Foreskin melanocyte (primary cell): ENCODE measurements at places on chromosomes 1 and 21.

DNA sequence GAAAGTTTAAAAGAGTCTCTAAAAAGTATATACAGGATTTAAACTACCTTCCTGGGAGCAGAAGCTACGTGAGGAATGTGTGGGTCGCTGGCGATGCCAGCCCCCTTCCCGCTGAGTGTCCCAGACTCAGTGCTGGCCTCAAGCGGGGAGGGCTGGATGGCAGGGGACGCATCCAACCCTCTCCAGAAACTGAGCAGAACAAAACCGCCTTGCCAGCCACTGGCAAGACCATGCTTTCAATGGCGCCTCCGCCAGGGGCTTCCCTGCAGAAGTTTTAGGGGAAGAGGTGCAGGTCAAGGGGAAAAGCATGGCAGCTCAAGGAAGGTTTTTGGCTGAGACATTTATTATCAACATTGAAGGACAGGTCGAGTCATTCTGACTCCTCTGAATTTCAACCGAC, 26.1 kb downstream of the NADK start:
- DNase-seq = no peak

- DNase-seq = no peak
Measured at GRCh38 chr1:24895511-24895910, 34.6 kb downstream of the RUNX3 start.

DNA sequence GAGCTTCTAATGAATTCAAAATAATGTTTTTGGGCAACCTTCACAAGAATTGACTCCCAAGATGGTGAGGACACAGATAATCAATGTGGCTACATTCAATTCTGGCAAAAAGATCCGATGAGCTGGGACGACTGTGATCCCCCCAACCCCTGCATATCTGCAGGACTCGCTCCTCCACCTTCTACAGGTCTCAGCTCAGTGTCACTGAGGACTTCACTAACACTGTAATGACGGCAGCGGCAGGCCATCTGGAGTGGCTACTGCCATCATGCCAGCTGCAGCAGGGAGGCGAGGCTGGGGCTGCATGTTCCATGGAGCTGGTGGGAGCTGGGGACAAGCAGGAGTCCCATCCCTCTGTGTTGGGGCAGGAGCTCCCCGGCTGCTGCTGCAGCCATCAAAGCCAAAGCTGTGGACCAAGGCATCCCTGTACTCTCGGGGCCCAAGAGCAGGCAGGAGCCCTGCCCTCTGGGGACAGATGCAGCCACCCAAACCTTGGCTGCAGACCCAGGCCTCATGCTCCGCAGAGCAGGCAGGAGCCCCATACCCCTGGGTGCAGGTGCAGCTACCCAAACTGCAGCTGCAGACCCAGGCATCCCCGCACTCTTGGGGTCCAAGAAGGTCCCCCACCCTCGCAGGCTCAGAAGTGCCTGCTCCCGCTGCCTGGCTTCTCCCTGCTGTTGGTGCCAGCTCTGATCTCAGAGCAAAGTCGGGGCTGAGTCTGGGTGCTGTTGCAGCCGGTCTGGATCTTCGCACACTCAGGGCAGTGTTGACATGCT, 12.2 kb upstream of the DHRS3 start:
- DNase-seq = no peak

- DNase-seq = peak; percentile 30
Measured at GRCh38 chr1:87334351-87335174, 5.9 kb downstream of the LMO4 start.

- DNase-seq = no peak
Measured at GRCh38 chr21:37447288-37447936, 80.8 kb downstream of the DYRK1A start.

GRCh38 chr1:202274611-202275010, 67.1 kb downstream of the UBE2T start:
- DNase-seq = no peak

GRCh38 chr1:14980621-14981218, 172.8 kb upstream of the TMEM51 start:
- peak; percentile 50 for DNase-seq

DNA sequence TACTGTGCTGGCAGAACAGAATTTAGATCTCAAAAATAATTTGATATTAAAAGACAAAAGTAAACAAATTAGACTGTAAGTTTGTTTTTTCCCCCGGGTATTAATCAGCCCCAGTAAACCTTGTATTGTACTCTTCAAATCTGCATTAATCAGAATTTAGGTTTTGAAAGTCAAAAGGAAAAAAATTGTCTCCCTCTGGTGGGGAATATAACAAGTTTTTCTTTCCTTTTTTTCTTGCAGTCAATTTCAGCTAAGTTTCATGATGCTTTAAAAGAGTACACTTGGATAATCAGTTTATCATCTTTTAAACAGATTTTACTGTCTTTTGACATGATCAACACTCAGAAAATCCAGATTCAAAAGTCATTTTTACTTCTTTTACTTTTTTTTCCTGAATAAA, 134.5 kb upstream of the PKN2 start:
- DNase-seq = peak; percentile 18

DNA sequence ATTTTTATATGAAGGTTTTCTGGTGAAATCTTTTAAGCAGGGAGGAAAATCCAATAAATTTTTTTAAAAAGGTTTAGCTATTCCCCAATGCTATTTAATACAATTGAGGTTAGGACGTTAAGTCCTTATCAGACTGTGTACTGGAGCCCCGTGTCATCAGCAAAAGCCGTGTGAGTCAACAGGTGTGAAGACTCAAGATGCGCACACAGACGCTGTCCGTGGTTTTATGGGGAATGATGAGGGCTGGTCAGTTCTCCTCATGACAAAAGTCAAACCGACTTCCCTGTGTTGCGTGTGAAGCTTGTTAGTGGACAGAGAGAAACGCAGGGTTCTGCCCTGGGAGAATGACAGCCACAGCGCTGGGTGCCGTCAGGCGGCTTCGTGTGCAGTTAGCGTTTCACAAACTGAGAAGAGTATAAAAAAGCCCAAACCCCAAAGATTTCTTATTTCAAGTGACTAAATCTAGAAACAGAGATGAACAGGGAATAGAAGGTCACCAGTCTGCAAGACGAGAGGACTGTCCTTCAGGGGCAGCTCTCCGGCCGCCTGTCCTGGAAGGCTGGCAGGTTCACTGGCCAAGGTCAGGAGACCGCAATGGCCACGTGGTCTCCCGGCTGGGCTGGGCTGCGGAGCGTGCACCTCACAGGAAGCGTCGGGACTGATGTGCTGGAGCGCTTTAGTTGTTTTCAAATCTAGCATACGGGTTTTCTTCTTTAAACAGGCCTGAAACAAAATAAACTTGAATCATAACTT, 22.4 kb downstream of the PTTG1IP start:
- DNase-seq = no peak

- DNase-seq = no peak
Measured at GRCh38 chr1:83673312-83673711, 325.6 kb downstream of the TTLL7 start.

GRCh38 chr1:37159102-37159501, 124.8 kb upstream of the GRIK3 start:
- no peak for DNase-seq

GRCh38 chr1:242449661-242450060, 74.8 kb downstream of the PLD5 start:
- DNase-seq = no peak

GRCh38 chr1:201631037-201631436, 92.1 kb downstream of the NAV1 start:
- DNase-seq = no peak

DNA sequence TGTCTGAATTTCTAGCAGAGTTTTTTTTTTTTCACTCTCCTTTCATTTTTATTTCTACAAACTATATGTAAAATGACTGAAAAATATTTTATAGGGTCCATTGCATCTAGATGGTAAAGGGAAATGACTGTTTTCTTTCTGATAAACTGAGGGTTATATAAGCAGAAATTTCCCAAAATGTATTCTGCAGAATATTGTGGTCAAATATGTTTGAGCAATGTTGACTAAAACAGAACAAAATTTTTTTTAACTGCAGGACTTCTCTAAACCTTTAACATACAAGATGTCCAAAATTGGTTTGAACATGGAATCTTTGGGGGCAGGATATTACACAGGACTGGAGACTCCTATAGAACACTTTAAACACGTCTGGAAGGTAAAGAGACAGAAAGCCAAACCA, 190.5 kb downstream of the TOMM20 start:
- no peak for DNase-seq

DNA sequence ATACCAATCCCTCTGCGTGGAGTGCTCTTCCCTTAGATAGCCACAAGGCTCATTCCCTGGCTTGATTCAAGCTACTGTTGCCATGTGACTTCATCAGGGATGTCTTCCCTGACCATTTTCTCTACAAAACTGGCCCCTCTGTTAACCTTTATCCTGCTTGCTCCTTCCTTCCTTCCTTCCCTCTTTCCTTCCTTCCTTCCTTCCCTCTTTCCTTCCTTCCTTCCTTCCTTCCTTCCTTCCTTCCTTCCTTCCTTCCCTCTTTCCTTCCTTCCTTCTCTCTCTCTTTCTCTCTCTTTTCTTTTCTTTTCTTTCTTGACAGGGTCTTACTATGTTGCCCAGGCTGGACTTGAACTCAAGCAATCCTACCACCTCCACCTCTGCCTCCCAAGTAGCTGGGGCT, 6.2 kb upstream of the RYR2 start:
- no peak for DNase-seq

- DNase-seq = no peak
Measured at GRCh38 chr21:36828891-36829515, 130.1 kb downstream of the SIM2 start.

GRCh38 chr1:169130683-169131082, 24.2 kb downstream of the ATP1B1 start:
- DNase-seq = no peak

DNA sequence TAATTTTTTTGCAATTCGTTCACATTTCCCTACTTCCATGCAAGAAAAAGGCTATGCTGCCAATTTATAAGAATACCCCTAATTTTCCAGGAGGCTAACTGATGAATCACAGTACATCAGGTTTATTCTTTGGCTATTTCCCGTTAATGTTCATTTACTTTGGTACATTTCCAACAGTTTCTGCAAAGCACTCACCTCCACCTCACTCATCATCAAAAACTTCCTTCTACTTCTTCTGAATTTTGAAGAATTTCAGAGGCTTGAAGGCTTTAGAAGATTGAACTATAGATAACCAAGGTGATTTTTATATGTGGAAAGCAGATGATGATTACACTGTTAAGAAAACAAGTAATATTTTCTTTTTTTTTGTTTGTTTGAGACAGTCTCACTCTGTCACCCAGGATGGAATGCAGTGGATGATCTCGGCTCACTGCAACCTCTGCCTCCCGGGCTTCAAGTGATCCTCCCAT, 60.5 kb upstream of the HP1BP3 start:
- no peak for DNase-seq

GRCh38 chr1:166089804-166090203, 77.0 kb downstream of the FAM78B start:
- DNase-seq = no peak

GRCh38 chr21:40882192-40882915, 35.4 kb upstream of the DSCAM start:
- DNase-seq = no peak

- no peak for DNase-seq
Measured at GRCh38 chr1:5959087-5959486, 33.1 kb downstream of the NPHP4 start.

GRCh38 chr1:18923756-18924211, 21.4 kb upstream of the ALDH4A1 start:
- no peak for DNase-seq

GRCh38 chr1:222761083-222761482, 24.1 kb downstream of the FAM177B start:
- no peak for DNase-seq

DNA sequence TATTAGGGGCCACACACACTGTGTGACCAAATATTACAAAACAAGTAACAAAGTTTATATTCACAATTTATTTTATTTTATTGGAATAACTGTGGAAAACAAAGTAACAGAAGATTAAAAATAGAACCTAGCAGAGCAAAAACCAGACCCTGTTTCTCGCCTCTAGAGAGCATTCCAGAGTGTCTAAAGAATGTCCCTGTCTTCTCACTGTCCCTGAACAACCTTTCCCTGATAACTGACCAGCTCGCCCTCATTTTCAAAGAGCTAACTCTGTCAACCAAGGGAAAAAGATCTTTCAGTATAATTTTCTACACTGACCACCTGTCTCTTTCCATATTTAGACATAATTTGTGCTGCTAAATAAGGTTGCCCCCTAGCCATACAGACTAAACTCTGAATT, 646.9 kb downstream of the USP25 start:
- no peak for DNase-seq

DNA sequence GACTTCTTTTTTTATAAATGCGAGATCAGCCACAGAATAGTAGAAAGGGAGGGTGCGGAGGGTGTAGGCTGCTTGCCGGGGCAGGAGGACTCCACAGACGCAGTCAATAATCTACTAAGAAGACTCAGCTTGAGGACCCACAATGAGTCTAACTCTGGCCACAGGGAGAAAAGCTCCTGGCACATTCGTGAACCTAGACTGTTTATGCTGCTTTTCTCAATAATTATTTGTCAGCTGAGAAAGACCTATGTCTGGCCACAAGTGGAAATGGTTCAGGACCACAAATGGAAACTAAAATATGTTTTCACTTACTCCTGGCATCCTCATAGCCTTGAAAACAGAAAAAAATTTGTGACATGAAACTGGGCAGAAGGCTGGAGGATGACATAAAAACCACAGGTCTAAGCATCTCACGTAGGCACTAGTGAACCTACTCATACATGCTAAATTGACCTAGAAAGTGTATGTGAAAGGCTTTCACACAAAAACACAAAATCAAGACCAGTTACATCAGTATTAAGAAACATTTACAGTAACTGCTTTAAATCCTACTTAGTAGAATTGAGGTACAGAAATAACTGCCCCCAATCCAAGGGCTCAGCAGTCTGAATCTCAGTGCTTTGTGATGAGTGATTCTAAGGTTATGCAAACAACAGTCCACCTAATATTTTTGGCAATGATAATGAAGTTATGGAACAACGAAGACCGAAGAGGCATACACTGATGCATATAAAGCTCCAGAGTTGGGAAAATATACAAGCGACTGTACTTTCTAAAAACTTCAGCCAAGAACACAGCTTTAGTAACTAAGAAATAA, 159.5 kb downstream of the SLC45A1 start:
- no peak for DNase-seq

GRCh38 chr1:174051956-174052355, 29.8 kb upstream of the RC3H1 start:
- DNase-seq = peak; percentile 93

DNA sequence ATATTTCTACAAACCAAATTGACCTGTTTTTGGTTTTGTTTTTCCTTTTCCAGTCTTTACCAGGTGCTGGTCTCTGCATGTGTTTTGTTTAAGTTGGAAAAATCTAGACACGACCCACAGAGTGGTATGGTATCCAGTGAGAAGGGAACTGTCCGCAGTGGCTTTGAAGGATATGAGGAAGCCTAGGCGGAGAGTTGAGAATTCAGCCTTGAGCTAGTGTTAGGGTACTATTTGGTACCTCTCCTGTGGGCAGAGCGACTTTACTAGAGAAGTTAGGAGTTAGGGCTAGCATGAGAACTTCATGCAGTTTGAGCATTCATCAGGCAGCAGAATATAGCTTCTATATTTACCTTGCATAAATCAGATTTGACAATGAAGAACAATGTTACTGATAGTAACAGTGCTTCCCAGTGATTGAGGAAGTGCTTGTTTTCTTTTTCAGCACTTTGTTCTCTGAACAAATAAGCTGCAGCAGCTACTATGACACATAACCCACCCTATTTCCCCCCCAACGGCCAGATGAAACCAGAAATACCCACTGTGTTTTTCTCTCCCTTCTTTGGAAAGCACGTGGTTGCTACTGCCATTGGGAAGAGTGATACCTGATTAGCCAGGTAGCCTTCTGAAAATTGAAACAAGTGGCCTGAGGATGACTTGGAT, 19.0 kb downstream of the MRPS6 start:
- no peak for DNase-seq

GRCh38 chr1:203390298-203390697, 39.4 kb upstream of the FMOD start:
- DNase-seq = no peak
